ENCODE measurements at places on chromosomes 3 and 15.

DNA sequence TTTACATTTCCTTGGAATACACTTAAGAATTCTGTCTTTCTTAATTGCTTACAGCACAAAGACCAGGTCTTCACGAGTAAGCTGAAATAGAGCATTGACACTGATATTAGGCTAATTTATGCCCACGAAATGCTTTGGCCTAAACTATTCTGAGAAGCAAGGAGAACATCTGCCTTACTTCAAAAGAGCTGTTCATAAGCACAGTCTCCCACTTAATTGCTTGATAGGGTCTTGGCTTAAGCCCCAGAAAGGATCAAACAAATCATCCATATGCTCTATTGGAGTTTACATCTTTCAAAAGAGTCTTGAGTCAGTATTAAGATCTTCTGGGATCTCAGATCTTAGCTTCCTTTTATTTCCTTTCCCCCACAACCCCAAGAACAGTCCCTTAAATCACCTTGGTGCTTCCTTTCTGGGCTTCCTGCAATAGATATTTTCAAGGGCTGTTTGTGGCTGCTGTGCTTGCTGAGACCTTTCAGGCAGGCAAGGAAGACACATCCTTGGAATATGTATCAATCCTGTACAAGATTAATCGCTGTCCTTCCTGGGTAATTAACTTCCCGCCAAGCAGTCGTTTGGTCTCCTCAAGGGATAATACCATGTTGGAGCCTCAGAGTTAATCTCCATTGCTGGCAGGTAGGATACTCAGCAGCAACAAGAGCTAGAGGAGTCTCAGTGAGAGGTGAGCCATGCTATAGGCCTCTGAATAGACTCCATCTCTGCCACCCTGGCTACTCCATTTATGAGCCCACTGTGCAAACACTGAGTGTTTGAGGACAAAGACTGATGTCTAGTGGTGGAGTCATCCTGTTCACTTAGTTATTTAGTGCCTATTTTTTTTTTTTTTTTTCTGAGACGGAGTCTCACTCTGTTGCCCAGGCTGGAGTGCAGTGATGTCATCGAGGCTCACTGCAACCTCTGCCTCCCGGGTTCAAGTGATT, 37.1 kb downstream of the TMEM158 start:
- H3K4me1 ChIP-seq: peaks cover 1% of the 10 kb centered on the region
- no peaks in the 10 kb centered on the region for H3K36me3 ChIP-seq
- H3K4me3 ChIP-seq: no peak overlapping the region
- no peak for DNase-seq

- H3K4me1 ChIP-seq: no peaks in the 10 kb centered on the region
- H3K4me3 ChIP-seq: no peak overlapping the region
- no peak overlapping the region for H3K27ac ChIP-seq
- H3K27me3 ChIP-seq: no peaks in the 10 kb centered on the region
- H3K36me3 ChIP-seq: no peaks in the 10 kb centered on the region
- DNase-seq: no peak
Measured at GRCh38 chr15:25536801-25537611, 98.2 kb upstream of the UBE3A start.

DNA sequence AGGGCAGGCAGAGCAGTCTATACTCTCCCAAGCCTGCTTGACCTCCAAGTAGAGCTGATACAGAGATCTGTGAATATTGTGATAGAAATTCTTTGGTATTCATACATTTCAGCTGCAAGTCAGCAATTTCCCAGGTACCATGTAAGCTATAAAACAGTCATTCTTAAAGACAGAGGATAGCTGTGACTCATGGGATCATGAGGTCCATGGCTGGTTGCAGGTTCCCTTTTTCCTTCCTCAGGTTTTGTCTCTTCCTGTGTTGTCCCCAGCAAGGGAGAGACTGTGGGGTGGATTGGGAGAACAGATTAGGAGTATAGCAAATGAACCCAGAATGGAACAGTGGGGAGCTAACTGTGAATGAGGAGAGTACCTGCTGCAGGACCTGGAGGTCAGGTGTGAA, 5.4 kb upstream of the P4HTM start:
- no peak for DNase-seq
- no peak overlapping the region for H3K4me3 ChIP-seq
- H3K27ac ChIP-seq: no peak overlapping the region
- H3K36me3 ChIP-seq: peaks cover 61% of the 10 kb centered on the region
- H3K4me1 ChIP-seq: peaks cover 13% of the 10 kb centered on the region
- no peaks in the 10 kb centered on the region for H3K27me3 ChIP-seq

- H3K36me3 ChIP-seq: no peaks in the 10 kb centered on the region
- H3K27ac ChIP-seq: no peak overlapping the region
- H3K4me3 ChIP-seq: no peak overlapping the region
- H3K4me1 ChIP-seq: no peaks in the 10 kb centered on the region
- no peaks in the 10 kb centered on the region for H3K27me3 ChIP-seq
Measured at GRCh38 chr3:59286791-59287531, 237.1 kb upstream of the CFAP20DC start.

GRCh38 chr3:25378786-25379311, 49.2 kb upstream of the RARB start:
- H3K27ac ChIP-seq: no peak overlapping the region
- no peaks in the 10 kb centered on the region for H3K27me3 ChIP-seq
- no peaks in the 10 kb centered on the region for H3K36me3 ChIP-seq
- H3K4me3 ChIP-seq: no peak overlapping the region
- no peak for DNase-seq

DNA sequence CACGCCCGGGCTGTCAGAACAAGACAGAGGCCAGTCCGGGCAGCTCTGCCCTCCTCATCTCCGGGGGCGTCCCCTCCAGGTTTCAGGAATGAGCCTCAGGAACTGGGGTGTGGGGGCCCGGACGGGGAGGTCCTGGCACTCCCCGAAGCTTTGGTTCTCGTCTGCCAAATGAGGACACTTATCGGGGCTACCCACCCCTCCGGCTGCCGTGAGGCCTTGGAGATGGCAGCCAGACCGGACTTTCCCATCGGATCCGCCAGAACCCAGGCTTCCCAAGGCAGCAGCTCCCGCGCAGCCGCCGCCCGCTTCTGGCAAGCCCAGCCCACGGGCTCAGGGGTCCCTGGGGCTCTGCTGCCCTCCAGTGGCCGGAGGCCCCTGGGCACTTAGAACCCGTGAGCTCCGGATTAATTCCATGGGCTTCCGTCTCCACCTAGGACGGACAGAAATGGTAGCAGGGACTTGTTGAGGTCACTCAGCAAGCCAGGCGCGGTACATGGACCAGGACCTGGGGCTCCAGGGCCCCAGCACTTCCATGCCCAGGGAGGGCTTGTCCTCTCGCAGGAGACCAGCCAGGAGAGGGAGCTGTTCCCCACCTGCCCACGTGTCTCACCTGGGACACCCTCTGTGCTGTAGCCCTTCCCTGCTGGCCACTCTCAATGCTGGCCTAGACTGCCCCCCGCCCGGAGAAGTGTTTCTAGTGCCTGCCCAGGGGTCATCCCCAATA, 89.4 kb downstream of the LINGO1 start:
- H3K36me3 ChIP-seq: no peaks in the 10 kb centered on the region
- no peaks in the 10 kb centered on the region for H3K27me3 ChIP-seq
- DNase-seq: peak; percentile 89
- peaks cover 41% of the 10 kb centered on the region for H3K4me1 ChIP-seq
- H3K27ac ChIP-seq: no peak overlapping the region
- H3K4me3 ChIP-seq: peak overlapping the region; percentile 42

- DNase-seq: no peak
- peak overlapping the region; percentile 93 for H3K27ac ChIP-seq
- peak overlapping the region; percentile 92 for H3K4me3 ChIP-seq
- peaks cover 37% of the 10 kb centered on the region for H3K4me1 ChIP-seq
- H3K36me3 ChIP-seq: no peaks in the 10 kb centered on the region
Measured at GRCh38 chr3:132660811-132661070, 612 bp downstream of the UBA5 start.

- peaks cover 16% of the 10 kb centered on the region for H3K4me1 ChIP-seq
- H3K36me3 ChIP-seq: no peaks in the 10 kb centered on the region
- H3K4me3 ChIP-seq: no peak overlapping the region
- peaks cover 84% of the 10 kb centered on the region for H3K27me3 ChIP-seq
- no peak overlapping the region for H3K27ac ChIP-seq
Measured at GRCh38 chr15:88606070-88606794, 14.9 kb upstream of the AEN start.

DNA sequence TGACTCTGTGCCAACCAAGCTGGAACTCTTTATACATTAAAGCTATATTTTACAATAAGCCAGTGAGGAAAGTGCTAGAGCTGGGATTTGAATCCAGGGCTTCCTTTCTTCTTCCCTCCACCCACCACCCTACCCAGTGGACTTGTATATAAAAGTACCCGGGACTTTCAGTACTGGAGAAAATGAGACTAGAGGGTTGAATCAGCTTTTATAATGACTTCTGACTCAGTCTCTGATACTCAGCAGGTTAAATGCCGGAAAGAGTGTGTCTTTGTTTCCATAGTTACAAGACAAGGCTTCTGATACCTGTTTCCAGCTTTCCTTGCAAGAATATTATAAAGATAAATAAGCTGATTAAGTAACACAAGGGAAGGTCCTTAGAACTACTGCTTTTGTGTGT, 80.9 kb downstream of the FRMD4B start:
- DNase-seq: no peak
- H3K4me3 ChIP-seq: no peak overlapping the region
- no peaks in the 10 kb centered on the region for H3K36me3 ChIP-seq
- H3K27ac ChIP-seq: no peak overlapping the region
- no peaks in the 10 kb centered on the region for H3K27me3 ChIP-seq

- no peaks in the 10 kb centered on the region for H3K27me3 ChIP-seq
- peaks cover 3% of the 10 kb centered on the region for H3K4me1 ChIP-seq
- H3K27ac ChIP-seq: no peak overlapping the region
- no peak overlapping the region for H3K4me3 ChIP-seq
Measured at GRCh38 chr3:129059311-129059958, 1.1 kb upstream of the GP9 start.

DNA sequence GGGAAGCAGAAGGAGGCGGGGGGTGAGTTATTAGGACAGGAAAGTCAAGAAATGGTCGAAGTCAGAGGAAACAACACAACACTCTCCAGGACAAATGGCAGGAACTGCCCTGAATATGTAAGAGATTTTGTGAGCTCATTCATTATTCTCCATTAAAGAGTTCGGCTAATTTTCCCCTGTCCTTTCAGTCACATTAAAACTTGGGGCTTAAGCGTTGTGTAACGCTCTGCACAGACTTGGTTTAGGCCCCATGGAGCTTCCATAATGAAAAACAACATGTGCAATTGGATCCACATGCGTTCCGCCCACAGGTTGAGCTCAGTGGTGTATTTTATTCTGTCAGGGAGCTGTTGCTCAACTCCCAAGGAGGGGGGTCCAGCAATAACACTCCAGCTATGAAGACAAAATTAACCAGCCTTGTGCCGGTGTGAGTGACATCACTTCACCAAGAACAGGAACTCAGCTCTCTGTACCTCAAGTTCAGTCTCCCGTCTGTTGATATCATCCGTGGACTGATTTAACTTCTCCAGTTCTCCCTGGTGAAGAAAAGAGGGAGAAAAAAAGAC, 2.3 kb downstream of the SH3BP5 start:
- H3K4me1 ChIP-seq: peaks cover 69% of the 10 kb centered on the region
- H3K27me3 ChIP-seq: no peaks in the 10 kb centered on the region
- peak overlapping the region; percentile 92 for H3K27ac ChIP-seq
- peak; percentile 88 for DNase-seq
- H3K4me3 ChIP-seq: peak overlapping the region; percentile 86

DNA sequence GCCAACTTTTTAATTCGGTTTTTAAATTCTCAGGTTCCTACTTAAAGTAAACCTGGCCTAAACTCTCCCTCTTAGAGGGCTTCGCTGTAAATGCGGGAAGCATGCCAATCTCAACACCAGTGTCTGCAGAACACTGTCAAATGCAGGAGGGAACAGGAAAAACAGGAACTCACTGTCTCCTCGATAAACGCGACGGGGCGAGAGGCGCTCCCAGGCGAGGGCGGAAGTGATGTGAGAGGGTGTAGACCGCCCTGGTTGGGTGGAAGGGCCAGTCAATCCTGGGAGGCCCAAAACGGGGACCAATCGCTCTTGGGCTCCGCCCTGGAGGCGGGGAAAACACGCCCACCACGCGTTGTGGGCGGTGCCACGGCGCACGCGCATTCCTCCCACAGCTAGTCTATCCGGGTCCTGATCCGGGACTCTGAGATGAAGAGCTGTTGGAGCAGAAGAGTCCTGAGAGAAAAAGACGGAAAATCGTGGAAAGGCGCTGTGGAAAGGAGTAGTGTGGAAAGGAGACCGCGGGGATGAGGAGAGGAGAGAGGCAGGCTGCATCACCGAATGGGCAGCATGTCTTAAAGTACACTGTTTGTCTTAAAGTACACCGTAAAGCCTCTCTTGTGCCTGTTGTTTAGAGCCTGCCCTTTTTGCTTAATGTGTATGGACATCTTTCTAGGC, 27.1 kb downstream of the SLC28A2 start:
- H3K36me3 ChIP-seq: no peaks in the 10 kb centered on the region
- peaks cover 23% of the 10 kb centered on the region for H3K4me1 ChIP-seq
- peak; percentile 98 for DNase-seq
- H3K4me3 ChIP-seq: peak overlapping the region; percentile 69

GRCh38 chr3:156743859-156744258, 69.5 kb downstream of the TIPARP start:
- H3K36me3 ChIP-seq: no peaks in the 10 kb centered on the region
- no peaks in the 10 kb centered on the region for H3K4me1 ChIP-seq
- DNase-seq: no peak
- H3K27me3 ChIP-seq: no peaks in the 10 kb centered on the region
- no peak overlapping the region for H3K4me3 ChIP-seq

DNA sequence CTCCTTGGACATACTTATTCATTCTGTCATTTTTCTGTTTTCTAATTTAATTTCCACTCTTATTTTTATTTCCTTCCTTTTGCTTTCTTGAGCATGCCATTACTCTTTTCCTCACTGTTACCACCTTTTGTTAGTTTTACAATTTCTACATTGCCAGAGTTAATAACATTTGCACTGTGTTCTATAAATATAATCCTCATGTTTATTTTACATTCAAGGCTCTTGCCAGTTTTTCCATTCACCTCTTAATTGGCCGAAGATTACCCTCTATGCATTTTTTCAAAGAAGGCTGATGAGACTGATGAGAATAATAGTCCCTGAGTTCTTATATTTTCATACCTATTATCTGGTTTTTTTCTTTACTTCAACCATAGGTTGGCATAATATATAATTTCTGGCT, 10.5 kb downstream of the BTD start:
- H3K4me3 ChIP-seq: no peak overlapping the region
- H3K36me3 ChIP-seq: no peaks in the 10 kb centered on the region
- H3K27ac ChIP-seq: no peak overlapping the region
- H3K4me1 ChIP-seq: peaks cover 3% of the 10 kb centered on the region
- no peak for DNase-seq

DNA sequence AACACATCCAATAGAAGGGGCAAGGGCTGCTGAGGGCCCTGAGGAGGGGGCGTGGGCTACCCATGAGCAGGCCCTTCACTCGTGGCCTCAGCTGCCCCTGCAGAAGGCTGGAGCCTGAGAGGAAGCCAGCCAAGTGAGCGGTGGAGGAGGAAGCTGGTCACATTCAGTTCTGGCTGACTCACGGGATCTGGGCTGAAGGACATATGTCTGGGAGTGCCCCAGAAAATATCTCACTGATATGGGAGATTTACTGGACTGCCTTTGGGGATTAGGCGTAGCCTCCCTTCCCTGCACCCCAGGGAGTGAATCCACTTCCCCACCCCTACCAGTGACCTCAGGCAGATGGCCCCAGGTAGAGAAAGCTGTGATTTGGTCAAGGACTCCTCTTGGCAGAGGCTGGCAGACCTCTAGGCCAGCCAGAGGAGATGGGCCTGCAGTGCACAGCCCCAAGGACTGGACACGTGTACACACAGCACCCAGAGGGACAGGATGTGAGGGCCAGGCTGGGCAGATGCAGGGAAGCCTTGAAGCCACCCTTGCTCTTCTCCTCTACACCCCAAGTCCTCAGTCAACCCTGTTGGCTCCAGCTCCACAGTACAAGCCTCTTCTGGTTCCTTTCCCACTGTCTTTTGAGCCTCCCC, 14.2 kb upstream of the ANKDD1A start:
- H3K27me3 ChIP-seq: no peaks in the 10 kb centered on the region
- peak overlapping the region; percentile 82 for H3K27ac ChIP-seq
- no peak overlapping the region for H3K4me3 ChIP-seq
- H3K36me3 ChIP-seq: no peaks in the 10 kb centered on the region
- H3K4me1 ChIP-seq: peaks cover 59% of the 10 kb centered on the region
